Right hindlimb (tissue), 1 donor: ENCODE measurements at places on chromosomes 6 and 20.
A peak's percentile ranks its signal among the peaks of the same experiment; 100 is the strongest.

DNA sequence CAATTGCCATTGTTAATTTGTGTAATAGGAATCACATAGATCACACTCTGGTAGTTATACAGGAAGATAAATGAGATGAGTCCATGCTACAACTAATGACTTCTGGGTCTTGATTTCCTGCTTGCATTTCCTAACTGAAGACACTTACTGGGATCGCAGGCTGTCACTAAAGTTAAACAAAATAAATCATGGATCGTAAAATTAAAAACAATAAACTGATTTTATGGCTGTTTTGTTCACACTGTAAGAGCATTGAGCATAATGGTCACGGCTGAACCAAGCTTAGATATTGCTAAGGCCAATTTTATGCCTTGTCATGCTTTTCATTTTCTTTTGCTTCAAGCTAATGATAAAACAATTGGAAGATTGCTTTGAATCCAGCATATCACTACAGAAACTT, 332.5 kb upstream of the CITED2 start:
- no peak for DNase-seq

DNA sequence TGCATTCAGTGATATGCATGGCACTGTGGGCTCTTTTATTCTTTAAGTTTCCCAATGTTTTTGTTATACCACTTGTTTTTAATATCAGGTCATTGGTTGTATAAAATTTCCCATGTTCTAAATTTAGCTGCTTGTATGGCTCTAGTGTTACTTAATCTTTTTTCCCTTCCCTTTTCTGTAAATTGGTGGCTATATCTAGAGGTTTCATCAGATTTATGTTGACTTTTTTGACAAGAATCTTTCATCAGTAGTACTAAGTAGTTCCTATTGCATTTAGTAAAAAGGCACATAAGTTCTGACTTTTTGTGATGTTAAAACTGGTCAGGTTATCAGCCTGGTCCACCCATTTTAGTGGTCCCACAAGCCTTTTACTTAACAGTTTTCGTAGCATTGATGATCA, 51.1 kb downstream of the MMS22L start:
- DNase-seq, result no peak

- DNase-seq, result no peak
Observed at GRCh38 chr20:36367907-36368799, 62.0 kb downstream of the DLGAP4 start.

GRCh38 chr6:52020945-52021570, 66.4 kb downstream of the PKHD1 start:
- no peak for DNase-seq

- peak; percentile 41 for DNase-seq
Observed at GRCh38 chr20:34083137-34083536, 28.9 kb downstream of the EIF2S2 start.

GRCh38 chr6:36469946-36470345, 27.1 kb downstream of the KCTD20 start:
- DNase-seq, result no peak

GRCh38 chr20:15913391-15914025, 659.7 kb downstream of the KIF16B start:
- no peak for DNase-seq

GRCh38 chr6:9647599-9647998, 767.3 kb downstream of the TFAP2A start:
- no peak for DNase-seq

DNA sequence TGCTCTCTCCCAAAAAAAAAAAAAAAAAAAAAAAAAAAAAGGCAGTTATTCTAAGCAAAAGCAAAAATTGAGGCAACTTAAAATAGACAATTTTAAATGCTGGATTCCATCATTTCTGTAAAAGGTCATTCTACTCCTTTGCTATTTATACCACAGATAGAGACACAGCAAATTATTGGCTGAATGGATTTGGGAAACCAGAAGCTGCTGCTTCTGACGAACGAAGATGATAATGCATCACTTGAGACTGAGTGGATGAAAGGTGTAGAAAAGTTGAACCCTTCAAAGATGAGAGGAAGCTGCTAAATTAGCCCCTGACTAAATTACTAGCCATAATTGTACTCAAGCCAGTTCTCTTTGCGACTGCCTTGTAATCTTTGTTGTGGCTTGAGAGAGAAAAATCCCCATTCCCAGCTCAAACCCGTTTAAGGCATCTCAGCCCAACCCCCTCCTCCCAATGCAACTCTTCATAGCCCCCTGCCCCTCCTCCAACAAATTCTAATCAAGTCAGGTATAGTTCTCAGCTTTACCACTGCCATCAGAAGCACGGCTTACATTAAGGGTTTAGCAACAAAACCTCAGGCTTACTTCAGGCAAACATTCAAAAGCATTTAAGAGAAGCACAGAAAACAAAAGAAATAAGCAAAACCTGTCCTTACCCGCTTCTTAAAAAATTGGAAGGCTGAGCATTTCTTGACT, 1.0 kb downstream of the SGK1 start:
- no peak for DNase-seq

GRCh38 chr20:57755609-57756008, 45.8 kb upstream of the PMEPA1 start:
- DNase-seq, result no peak

- DNase-seq, result no peak
Observed at GRCh38 chr6:137852346-137852745, 14.7 kb upstream of the TNFAIP3 start.

DNA sequence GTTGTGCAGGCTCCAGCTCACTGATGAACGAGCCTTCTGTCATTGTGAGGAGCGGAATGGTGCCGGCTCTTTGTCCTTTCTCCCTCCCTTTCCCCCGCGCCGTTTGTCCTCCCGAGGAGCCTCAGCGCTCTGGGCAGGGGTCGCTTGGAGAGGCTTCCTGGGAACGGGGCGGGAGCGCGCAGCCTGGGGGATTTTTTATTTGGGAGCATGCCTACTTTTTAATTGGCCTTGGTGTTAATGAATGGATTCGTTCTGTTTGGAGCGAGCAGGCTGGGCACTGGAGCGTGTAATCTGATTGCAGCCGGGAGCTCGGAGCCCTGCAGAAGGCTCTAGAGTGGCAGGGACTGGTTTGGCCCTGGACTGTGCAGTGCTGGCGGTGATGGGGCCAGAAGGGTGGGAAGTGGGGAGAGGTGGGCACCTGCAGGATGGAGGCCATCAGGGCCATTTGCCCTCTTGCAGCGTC, 118.8 kb downstream of the CDH4 start:
- no peak for DNase-seq

DNA sequence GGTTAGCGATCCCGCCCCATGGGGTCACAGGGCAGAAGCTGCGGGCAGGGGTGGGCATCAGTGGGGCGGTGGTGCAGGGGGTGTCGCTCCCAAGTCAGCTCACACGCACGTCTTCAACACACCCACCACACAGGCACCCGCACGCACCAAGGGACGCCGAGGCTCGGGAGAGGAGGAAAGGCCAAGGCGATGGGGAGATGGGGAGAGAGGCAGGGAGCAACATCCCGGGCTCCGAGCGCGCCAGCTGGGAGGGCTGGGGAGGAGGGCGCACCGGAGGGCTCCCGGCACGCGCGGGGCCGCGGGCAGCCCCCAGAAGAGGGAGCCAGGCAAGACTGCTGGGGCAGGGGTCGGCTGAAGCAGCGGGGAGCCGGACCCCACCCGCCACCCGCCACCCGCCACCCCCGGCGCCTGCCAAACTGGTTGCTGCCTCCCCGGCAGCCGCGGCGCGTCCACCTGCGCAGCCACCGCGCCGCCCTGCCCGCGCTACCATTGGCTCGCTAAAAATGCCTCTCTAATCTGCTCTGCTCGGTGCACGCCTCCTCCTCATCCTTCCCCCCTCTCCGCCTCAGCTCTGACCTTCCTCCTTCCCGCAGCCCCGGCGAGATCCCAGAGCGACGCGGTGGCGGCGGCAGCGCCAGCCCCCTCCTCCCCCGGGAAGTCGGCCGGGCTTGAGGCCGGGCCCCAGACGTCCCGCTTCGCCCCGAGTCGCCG, at the start of gene PACSIN1:
TSS of gene PACSIN1 (plus strand) at position 546 of the 711 bp plus-strand sequence. CDS start 60,230 bp downstream, outside the sequence.
- DNase-seq, result no peak

DNA sequence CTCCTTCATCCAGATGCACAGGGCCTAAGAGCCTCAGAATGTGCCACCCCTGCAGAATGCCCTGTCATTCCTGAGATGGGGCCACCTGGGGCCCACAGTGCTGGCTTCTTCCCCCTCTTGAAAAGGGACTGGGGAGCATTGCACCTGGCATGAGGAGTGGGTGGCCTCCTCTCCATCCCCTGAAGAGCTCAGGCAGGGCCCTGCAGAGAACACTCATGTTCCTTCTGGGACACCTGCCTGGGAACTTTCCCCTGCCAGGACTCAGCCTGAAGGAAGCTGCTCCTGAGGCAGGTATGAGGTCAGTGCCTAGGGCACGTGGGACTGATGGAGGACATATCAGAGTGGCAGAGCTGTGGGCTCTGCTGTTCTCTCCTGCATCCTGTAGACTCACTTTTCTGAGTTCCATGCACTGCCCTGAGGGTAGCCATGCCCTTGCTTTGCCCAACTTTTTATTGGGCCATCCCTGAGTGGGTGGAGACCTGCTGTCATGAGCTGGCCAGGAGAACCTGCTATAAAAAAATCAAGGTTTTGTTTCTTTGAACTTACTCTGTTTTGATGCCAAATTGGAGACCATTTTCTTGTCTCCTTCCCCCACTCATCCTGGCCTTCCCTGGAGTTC, 19.5 kb downstream of the CCDC167 start:
- DNase-seq, result no peak
